ENCODE measurements at places on chromosomes 12 and 14.

GRCh38 chr12:132246997-132247717, 82.2 kb downstream of the GALNT9 start:
- no peak for DNase-seq
- H3K4me3 ChIP-seq: no peak overlapping the region
- peaks cover 3% of the 10 kb centered on the region for H3K27me3 ChIP-seq
- H3K36me3 ChIP-seq: no peaks in the 10 kb centered on the region
- H3K4me1 ChIP-seq: no peaks in the 10 kb centered on the region

GRCh38 chr12:116990971-116991966, 80.5 kb downstream of the FBXW8 start:
- DNase-seq: no peak
- H3K36me3 ChIP-seq: peaks cover 13% of the 10 kb centered on the region
- H3K27me3 ChIP-seq: no peaks in the 10 kb centered on the region
- no peak overlapping the region for H3K4me3 ChIP-seq

DNA sequence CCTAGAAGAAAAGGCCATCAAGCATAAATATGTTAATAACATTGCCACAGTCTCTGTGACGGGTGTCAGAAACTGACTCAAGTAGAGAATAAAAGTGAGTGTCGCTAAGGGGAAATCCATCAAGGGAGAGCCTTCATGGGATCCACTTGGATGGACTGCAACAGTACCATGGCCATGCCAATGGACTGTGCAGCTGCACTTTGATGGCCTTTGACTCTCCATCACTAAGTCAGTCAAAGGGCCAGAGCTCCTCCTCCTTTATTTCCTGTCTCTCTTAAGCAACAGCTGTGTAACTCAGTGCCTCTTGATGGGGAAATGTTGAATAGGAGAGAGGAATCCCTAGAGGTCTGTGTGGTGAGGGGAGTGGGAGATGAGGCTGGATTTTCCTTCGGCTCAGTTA, 335.2 kb downstream of the BMP4 start:
- H3K4me3 ChIP-seq: no peak overlapping the region
- DNase-seq: no peak
- H3K36me3 ChIP-seq: no peaks in the 10 kb centered on the region
- no peaks in the 10 kb centered on the region for H3K4me1 ChIP-seq
- no peaks in the 10 kb centered on the region for H3K27me3 ChIP-seq

DNA sequence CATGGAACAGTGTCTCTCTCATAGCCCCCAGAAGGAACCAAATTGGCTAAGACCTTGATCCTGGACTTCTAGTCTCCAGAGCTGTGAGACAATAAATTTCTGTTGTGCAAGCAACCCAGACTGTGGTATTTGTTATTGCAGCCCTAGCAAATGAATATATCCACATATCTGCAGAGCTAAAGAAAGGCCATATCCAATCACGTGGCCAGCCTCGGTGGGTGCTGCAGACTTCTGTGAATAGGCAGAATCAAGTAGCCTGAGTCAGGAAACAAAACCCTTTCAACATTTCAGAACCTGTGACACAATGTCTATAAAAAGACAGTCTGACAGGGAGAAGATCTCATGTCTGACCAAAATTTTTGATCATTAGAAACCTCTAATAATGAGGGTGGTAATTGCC, 71.0 kb upstream of the CPM start:
- H3K27ac ChIP-seq: no peak overlapping the region
- no peaks in the 10 kb centered on the region for H3K36me3 ChIP-seq
- H3K4me3 ChIP-seq: no peak overlapping the region

DNA sequence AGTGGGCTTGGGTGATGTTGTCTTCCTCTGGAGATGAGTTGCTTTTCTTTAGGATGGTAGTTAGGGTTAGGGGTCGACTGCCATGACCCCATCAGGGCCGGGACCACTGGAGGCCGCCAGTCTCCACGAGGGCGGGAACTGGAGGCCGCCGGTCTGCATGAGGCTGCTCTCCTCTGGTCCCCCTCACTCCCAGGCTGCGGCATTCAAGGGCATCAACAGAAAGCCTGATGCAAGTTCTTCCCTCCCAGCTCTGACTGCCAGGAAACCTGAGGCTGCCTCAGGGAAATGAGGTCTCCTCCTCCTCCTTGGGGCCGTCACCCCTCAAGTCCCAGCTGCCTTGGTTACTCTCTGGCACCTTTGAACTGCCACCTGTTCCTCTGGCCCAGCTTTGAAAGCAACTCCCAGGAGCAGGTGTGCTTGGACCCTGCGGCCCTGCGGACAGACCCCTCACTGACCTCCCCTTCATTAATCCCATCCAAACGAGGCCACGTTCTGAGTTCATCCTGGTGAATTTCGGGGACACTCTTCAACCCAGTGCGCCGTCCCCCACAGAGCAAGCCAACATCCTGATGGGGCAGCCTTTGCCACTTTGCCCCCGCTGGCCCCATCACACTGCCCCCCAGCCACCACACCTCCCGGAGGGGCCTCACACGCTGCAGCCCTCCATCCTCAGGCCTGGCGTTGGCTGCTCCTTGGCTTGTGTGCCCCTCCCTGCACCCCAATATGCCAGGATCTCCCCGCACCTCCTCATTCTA, 37.2 kb upstream of the FBRSL1 start:
- no peak overlapping the region for H3K27ac ChIP-seq
- no peaks in the 10 kb centered on the region for H3K36me3 ChIP-seq
- peaks cover 2% of the 10 kb centered on the region for H3K27me3 ChIP-seq
- no peak for DNase-seq

DNA sequence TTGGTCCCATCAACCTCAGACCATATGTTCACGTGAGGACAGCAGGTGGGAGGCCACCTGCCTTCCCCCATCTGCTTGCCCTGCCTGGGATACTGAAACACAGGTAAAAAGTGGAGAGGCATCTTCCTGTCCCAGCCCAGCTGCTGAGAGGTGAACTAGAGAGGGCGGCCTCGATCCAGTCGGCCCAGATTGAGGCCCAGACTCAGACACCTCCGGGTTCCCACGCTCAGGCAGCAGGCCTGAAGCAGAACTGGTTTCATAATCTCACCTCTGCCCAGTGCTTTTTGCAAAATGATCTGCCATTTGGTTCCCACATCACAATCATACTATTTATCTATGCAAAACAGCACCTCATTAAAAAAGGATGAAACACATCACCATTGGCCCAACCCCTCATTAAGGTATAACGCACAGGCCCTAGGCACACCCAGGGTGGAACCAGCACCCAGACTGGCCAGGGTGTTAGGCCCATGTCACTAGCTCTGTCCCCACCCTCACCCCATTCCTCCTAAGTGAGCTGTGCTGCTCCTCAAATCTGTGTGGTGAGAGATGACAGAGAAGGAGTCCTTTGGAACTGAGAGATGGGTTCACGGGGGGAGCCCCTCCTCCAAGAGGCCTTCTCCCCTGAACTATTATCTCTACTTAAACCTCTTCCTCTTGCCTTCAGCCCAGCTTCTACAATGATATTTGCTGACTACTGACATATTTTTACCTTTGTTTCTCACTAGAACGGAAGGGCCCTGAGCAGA, 81.1 kb downstream of the ZFP36L1 start:
- H3K4me3 ChIP-seq: no peak overlapping the region
- no peaks in the 10 kb centered on the region for H3K36me3 ChIP-seq
- peak overlapping the region; percentile 54 for H3K27ac ChIP-seq
- H3K27me3 ChIP-seq: no peaks in the 10 kb centered on the region
- DNase-seq: no peak

GRCh38 chr14:21768116-21768874, 94.7 kb upstream of the OR4E1 start:
- peaks cover 6% of the 10 kb centered on the region for H3K4me1 ChIP-seq
- H3K27ac ChIP-seq: peak overlapping the region; percentile 86
- peak overlapping the region; percentile 62 for H3K4me3 ChIP-seq
- peaks cover 7% of the 10 kb centered on the region for H3K27me3 ChIP-seq
- no peaks in the 10 kb centered on the region for H3K36me3 ChIP-seq
- DNase-seq: peak; percentile 45

- DNase-seq: no peak
- no peaks in the 10 kb centered on the region for H3K27me3 ChIP-seq
- no peak overlapping the region for H3K4me3 ChIP-seq
- peak overlapping the region; percentile 84 for H3K27ac ChIP-seq
Measured at GRCh38 chr14:93065272-93065730, 50.4 kb downstream of the ITPK1 start.

GRCh38 chr12:18270958-18271460, 9.7 kb downstream of the PIK3C2G start:
- no peaks in the 10 kb centered on the region for H3K27me3 ChIP-seq
- H3K4me3 ChIP-seq: no peak overlapping the region
- DNase-seq: no peak
- H3K27ac ChIP-seq: no peak overlapping the region

DNA sequence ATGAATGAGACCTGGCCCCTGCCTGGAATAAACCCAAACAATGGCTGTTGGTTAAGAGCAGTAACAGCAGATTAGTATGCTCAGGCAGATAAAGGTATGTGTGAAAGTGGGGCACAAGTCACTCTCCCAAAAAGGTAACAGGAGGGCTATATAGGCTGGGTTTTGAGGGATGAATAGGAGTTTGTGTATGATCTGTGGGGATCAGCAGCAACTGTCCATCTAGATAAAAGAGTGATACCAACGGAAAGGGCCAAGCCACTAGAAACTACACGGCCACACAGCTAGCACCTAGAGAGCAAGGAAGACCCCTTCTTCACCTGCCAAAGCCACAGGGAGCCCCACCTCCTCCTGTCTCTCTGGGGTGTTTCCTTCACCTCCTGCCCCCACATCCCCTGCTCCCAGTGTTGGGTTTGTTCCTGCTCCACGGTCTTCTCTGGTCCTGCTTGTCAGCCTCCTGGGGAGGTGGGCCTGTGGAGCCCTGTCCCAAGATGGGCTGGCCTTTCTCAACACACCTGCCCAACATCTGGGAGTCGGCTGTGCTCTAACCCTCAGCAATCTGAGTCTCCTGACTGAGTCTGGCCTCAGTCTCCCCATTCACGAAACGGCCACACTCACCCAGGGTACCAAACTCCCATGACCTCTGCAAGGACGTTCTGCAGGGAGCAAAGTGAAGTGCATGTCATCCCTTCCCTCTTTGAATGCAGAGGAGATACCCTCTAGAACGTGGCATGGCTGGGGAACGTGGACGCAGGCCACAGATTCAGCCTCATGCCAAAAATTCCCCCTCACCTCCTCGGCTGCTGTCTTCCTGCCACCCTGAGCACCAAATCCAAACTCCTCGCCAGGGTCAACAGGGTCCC, 108.2 kb downstream of the NCOR2 start:
- H3K27me3 ChIP-seq: no peaks in the 10 kb centered on the region
- no peak for DNase-seq
- H3K36me3 ChIP-seq: peaks cover 41% of the 10 kb centered on the region
- no peak overlapping the region for H3K4me3 ChIP-seq
- peak overlapping the region; percentile 55 for H3K27ac ChIP-seq
